Stimulated activated CD8-positive, alpha-beta memory T cell treated with anti-CD3 and anti-CD28 coated beads, Interleukin-12 subunit alpha, Interleukin-12 subunit beta, amount 100 ng/mL, for 1 hour (primary cell): ENCODE measurements at places on chromosomes 16 and 17.

DNA sequence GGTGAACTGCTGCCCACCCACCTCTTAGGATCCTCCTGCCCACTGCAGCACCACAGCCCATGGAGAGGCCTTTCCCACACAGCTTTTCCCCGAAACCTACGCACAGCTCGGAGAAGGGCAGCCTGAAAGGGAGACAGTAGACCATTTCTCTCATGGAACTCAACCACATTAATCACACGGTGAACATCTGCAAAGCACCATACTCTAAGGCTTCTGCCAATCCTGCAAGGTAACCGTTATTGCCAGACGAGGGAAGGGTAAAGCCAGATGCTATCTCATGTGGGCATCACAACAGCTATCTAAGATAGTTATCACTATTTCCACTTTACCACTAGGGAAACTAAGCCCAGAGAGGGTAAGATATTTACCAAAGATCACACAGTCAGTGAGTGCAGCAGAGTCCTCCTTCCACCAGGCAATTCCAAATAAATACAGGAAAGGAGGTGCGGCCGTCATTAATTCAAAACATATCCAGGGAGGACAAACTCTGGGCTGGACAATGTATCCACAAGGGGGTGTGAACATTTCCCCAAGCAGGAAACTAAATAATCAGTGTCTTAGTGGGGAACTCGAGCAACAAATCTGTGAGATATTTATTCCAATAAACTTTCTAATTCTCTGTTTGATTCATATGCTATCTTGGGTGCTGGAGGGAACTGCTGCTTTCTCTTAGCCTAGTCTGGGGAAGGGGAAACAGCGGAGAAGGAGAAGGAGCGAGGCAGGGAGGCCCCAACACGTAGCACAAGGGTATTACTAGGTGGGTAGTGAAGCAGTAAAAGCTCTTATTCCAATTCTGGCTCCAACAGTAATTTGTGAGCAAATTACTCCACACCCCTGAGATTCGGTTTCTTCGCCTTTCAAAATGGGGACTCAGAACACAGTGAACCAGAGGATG, 723 bp downstream of the TMEM186 start:
- no peak for DNase-seq

GRCh38 chr16:23901178-23902033, 65.6 kb downstream of the PRKCB start:
- no peak for DNase-seq

- DNase-seq: no peak
These were observed 93.6 kb upstream of the CIBAR2 start for GRCh38 chr16:85205747-85206471.

GRCh38 chr17:62045517-62045916, 19.6 kb downstream of the MED13 start:
- DNase-seq: no peak

DNA sequence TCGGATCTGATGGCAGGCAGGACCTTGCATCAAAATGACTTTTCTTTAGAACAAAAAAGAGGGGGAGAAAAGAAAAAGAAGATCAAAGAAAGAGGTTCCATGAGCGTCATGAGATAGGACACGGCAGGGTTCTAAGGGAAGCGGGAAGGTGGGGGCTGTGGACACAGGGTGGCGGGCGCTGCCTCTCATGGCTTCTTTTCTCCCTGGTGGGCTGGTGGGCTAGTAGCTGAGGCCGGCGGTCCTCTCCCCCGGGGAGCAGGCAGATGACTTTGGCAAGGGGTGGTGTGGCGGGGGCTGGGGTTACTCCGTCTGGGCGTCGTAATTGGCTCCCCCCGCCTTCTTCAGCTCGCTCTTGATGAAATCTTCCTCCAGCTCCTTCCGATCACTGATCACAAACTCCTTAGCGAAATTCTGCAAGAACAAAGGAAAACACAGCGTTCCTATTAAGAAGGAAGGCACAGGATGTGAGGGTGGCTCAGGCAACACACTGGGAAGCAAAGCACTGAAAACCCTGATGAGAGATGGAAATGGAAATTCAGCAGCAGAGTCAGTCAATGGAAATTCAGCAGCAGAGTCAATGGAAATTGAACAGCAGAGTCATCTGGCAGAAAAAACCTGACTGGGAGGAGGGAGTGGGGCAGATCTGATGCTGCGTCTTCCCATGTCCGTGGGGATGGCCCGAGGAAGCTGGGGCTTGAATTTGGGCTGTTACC, 51.2 kb downstream of the COTL1 start:
- no peak for DNase-seq

DNA sequence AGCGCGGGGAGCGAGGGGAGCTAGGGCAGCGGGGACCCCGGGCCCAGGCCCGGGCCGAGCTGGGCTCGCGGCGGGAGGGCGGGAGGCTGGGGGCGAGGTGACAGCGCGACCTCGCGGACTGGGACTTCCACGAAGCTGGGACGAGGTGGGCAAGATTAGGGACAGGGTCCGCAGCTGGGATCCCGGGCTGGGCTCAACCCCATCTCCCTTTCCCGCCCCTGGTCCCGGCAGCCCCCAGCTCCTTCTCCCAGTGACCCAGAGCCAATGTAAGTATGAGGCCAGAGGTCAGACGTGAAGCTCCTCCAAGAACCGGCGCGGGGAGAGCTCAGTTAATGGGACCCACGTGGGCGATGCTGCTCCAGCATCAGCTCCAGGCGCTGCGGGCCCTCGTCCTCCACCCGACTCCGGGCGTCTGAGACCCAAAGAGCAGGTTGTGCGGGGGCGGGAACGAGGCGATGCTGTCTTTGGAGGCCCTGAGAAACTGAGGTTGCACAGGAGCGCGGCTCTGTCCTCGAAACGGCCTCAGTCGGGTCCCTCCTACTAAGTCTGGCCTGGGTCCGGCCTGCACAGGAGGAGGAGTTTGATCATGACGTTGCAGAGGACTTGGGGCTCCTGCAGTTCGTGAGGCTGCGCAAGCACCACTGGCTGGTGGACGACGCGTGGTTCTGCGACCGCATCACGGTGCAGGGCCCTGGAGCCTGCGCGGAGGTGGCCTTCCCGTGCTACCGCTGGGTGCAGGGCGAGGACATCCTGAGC, 585 bp downstream of the ALOX12 start:
- DNase-seq: no peak

DNA sequence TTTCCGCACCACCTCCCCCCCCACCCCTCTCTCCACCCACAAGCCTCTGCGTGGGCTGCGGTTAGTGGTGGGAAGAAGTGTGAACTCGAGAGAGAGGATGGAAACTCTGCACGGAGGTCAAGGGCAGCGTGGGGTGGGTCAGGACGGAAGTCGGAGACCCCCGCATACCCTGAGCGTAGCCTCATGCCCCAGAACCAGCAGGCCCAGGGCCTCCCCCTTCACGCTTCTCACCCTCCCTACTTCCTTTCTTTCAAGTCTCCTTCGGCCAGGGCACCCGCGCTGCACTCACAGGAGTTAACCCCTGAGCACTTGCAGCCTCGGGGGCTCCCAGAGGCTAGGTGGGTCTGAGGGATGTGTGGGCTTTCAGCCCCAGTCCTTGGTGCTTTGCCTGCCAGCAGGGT, 9.2 kb downstream of the TBKBP1 start:
- no peak for DNase-seq

GRCh38 chr17:18368946-18369345, 5.6 kb upstream of the SHMT1 start:
- no peak for DNase-seq

DNA sequence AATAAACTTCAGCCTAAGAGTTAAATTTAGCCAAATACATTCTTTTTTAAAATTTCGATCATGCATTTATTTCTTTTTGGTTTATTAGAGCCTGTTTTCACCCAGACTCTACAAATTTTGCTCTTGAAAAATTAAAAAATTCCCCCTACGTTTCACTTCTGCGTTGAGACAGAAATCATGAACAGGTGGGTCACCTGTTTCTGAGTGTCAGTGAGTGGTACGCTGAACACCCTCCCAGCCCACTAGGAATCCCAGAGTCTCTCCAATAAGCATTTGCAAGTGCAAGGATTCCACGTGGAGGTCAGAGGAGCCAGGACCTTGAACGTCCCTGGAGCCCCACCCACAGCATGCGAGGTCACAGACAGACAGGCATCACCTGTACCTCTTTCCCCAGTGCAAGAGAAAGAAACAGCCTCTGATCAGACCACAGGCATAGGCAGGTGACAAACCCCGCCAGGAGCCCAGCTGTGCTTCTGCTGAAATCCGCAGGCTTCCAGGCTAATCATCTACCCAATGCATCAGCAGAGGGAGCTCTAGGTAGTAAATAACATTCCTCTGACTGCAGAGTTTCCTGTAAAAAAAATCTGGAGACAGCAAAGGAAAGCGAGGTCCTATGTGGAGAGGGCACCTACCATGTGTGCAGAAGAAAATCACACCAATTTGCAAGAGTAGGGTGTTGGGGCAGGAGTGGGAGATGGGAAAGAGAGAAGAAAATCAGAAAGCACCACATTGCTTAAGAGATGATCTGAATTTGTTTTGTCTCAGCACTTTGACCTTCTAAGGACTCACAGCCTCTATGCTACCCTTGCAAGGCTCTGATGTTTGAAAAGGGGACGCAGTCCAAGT, 5.9 kb upstream of the XYLT1 start:
- DNase-seq: no peak

- DNase-seq: no peak
These were observed 23.8 kb downstream of the TMEM94 start for GRCh38 chr17:75480281-75480680.

- no peak for DNase-seq
These were observed 446.7 kb downstream of the PMP22 start for GRCh38 chr17:14818469-14818868.

DNA sequence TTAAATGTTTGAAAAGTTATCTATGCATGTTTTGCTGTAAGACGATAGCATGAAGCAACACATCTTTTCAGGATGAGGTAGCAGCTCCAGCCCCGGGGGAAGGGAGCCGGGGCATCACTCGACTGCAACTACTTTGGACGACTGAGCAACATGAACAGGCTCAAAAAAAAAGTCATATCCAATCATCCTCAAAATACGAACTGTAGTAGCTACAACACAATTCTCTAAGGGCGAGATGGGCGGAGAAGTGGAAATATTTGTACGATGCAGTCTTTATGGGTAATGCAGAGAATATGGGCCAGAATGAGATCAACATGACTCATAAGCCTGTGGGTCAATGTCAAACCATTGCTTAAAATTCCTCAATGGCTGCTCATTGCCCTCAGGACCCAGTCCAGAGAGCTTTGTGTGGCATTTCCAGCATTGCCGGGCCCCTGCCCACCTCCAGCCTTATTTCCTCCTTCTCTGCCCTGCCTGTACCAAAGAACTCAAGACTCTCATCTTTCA, 17.7 kb upstream of the SMURF2 start:
- no peak for DNase-seq

DNA sequence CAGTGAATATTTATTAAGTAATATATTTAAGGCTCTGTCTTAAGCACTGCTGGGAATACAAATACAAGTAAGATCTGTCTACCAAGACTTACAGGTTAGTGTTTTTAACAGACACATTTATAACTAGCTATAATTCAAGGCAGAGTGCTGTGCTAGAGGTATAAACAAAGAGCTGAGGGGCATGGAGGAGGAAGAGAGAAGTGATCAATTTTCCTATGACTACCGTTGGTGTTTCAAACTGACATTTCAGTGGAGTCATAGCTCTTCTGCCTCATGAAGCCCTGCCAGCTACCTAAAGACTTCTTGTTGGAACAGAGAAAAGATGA, 79.9 kb downstream of the CYB561 start:
- DNase-seq: no peak

GRCh38 chr17:57810721-57811637, 38.9 kb downstream of the MRPS23 start:
- DNase-seq: no peak

- no peak for DNase-seq
These were observed 18.5 kb downstream of the RGS9 start for GRCh38 chr17:65155622-65156021.

DNA sequence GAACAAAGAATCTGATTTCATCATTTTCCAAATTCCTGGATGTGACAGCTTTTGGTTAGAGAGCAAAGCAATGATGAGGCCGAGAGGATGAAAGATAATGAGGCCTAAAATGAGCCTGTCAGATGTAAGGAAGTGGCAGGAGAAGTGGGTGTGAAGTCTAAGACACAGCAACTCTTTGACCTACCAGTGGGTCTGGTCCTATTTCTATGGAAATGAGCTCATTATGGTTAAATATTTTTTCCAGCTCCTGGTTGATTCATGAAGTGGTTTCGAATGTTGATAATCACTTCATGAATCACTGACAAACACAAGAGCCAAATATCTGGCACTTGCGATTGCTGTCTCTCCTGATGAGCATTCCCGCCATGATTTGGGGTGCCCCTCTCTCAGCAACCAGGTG, 273.3 kb upstream of the CDH5 start:
- DNase-seq: no peak

DNA sequence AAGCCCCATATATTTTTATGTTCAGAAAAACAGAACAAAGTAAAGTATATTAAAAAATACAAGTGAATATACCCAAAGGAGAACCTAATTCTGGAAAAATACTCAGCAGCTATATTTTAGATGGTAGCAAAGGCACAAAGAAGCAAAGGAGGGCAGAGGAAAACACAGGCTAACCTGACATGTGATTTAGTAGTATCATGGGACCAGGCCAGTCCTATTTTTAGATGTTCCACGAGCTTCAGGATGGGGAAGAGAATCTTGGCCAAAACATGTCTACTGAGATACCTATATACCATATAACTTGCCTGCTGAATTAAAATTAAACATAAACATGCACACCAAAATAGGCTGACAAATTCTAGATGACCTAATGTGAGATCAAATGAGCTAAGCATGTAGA, 32.9 kb downstream of the SMYD4 start:
- no peak for DNase-seq
